ENCODE measurements at places on chromosomes 3 and 15. TPM values are rescaled to one million over a fixed set of nuclear protein-coding genes. Genes with fewer than 3 reads are reported as not detected.

DNA sequence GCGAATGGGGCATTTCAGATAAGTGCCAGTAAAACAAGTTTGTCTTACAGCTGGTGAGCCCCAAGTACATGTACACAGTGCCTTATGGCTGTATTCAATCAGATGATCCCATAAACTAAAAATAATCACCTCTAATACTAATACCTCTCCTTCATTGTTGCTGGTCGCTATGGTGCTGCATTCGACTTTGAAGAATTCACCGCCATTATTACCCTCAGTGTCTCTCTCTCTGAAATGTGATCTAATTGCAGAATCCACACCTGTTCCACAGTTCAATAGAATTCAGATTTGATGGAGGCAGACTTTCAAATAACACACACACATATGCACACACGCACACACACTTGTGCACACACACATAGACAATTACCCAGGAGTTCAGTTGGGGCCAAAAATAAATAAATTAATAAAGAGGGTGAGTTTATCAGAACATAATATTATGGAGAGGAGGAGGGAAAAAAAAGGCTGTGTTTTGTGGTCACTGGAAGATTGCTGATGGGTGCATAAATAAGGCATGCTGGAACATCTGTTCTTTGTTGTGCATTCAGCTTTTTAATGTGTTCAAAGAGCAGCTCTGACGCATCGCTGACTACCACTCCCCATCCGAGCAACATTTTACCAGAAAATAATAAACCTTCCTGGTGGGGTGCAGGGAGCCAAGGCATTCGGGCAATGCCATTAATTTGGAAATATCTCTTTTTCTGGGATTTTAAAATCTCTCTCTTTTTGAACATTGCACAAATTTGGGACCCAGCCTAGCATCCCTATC lies 235.7 kb downstream of the SATB1 start:
- DNase-seq = no peak

Gene FBXW12
- total RNA-seq = 0.07 TPM

- DNase-seq = no peak
These were observed 9.0 kb downstream of the ACKR4 start for GRCh38 chr3:132606085-132606484.

DNA sequence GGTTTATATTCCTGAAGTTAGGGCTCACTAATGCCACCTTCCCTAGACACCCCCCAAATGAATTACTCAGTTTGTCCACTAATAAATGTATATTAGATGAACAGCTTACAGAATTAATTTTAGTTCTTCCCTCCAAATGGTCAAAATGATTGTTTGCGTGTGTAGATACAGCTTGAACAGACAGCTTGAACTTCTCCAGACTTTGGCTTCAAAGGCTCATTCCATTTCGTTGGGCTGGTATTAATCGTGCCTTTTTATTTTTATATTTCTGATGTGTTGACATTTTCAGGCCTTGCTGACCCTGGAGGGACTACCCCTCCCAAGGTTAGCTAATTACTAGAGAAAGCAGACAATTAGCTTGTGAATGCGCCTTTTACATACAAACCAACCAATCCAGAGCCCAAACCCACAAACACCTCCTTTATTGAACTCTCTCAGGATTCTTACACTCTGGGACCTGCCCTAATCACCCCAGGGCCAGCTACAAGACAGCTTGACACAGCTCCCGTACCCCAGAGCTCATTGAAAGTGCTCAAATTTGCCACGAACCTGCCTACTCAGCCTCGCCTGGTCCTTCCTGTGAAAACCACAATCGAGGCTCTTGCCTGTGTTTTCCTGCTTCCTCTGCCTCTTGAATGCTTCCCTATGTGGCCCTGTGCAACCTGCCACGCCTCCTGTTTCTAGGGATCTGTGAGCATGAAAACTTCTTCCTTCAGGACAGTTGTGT lies 40.3 kb downstream of the RPL22L1 start:
- DNase-seq = no peak

Gene BHLHE40
- total RNA-seq = 6.7 TPM

DNA sequence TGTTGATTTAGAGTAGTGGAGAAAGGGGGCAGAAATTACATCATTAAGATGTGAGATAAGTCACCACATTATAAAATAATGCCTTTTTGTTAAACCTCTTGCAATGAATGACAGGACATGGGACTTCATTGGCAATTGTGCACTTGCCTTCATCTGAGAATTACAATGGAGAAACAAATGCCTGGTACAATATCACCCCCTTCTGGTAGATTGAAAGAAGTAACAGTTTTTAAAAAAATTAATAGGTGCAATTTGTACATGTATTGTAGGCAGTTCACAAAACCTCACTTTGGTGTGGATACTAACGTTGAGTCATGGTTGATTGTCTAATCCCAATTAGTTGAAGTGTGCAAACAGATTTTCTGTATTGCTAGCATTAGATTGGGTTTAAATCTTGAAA lies 4.6 kb upstream of the P2RY14 start:
- peak; percentile 25 for DNase-seq

- no peak for DNase-seq
These were observed 15.8 kb upstream of the STIMATE start for GRCh38 chr3:52912885-52913731.

- DNase-seq = no peak
These were observed 253.7 kb upstream of the TPRG1 start for GRCh38 chr3:188918093-188918492.

- no peak for DNase-seq
These were observed 288.8 kb upstream of the LRRFIP2 start for GRCh38 chr3:37463163-37463562.

Gene CLEC3B
- total RNA-seq = not detected

- no peak for DNase-seq
These were observed 11.3 kb downstream of the MITF start for GRCh38 chr3:69750549-69750948.

Measured in H7 (cell line).